ENCODE measurements at places on chromosomes 2 and 18.

GRCh38 chr18:21604671-21605070 lies 4.2 kb upstream of the ESCO1 start:
- no peak for DNase-seq

DNA sequence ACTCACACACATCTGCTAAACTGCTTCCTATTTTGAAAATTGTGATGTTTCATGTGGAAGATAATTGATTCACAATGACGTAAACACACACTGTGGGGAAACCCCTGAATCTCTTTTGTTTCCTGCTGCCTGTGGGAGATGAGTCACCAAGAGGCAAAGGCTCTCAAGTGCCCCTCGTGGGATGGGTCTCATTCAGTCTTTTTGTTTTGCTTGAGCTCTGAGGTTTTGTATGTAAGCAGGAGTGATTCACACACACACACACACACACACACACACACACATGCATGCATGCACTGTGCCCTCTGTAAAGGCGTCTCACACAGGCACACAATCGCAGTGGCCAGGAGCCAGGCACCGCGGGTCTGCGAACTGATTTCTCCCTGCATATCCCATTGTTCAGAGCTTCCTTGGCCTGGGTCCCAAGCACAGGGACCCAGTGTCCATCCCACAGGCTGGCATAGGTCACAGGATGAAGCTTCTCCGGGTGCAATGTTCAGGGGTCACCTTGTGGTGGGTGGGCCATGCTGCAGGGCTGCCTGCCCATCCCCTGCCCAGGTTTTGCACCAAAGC lies 12.1 kb upstream of the ARHGEF4 start:
- peak; percentile 69 for DNase-seq

DNA sequence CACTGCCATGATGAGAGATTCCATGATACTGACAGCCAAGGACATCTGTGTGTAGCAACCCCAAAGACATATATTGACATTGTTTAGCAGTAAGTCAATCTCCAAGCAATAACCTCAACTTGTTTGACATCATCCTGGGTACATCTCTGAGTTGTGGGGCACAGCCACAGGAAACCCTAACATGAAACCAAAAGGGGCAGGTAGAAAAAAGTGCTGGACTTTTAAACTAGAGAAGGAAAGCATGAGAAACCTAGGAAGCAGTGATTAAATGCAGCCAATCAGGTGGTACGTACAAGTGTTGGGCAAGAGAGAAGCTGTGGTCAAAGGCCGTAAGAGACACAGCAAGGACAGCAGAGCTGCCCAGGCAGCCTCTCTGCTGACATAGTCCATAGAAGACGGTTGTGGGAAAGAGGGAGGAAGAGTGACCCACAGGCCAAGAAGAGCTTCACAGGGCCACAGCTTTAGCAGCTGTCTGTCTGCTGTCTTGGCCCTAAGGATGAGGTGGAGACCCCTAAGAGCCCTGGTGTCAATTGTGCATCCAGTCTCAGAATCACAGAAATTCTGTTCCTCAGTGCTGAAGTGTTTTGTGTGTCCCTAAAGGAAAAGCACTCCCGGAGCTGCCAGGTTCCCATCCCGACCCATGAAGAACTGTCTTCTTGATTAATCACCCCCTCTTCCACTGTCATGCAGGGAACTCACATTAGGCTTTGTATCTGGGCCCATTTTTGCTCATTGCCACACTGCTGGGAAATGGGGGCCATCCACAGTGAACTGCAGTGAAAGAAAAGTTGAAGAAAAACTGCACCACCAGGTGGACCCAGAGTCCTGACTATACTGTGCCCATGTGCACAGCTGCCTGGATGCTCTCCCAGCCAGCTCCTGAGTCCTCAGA lies 25.4 kb upstream of the CHN1 start:
- no peak for DNase-seq

DNA sequence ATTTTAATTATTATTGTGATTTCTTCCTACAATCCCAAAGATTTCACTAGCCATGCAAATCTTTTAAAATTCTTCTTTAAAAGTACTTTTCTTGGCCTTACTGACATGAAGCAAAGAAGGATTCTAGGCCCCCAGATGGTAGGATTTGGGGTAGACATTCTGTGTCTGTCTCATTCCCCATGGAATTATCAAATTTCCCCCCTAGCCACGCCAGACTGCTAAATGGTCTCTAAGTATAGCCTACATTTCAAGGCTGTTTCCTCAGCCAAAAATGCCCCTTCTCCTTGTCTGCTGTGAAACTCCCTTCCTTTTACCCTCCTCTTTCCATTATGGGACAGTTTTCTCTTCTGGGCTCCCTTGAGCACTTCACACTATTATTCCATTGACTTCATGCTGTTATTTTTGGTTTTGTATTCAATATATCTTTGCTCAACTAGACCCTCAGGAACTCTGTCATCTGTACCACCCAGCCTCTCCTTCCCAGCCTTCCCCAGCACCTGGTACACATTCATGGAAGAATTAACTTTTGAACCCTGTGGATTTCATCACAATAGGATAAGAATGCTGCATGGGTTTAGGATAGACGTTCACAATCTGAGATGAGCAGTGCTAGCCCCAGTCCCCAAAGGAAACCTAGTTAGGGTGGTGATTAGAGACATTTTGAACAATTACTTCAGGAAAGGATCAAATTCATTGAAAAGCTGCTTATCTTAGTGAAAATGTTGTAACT lies 21.5 kb upstream of the CYP1B1 start:
- no peak for DNase-seq

DNA sequence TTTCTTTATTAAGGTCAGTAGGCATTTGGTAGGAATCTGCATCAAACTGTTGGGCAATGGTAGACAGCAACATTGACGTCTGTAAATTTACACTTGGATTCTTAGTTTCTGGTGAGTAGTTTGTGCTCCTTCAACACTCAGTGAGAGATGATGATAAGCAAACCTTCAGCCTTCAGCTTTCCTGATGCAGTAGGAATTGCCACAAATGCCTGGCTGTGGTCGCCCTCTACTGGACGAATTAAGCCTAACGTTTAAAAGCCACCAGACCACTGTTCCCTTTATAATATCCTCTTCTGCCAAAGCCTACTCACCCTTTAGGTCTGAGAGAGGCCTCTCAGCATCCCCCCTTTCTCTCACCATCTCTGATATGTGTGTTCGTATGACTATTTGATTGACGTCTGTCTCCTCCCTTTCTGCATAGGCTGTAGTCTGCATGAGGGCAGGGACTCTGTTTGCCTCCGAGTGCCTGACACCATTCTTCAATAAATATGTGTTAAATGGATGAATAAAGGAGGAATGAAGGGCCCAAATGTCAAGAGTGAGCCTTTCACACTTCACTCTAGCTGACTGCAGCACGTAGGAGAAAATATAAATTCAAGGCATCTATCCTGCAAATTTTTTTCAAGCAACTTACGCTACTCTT lies 47.0 kb upstream of the PLEKHM3 start:
- peak; percentile 24 for DNase-seq

DNA sequence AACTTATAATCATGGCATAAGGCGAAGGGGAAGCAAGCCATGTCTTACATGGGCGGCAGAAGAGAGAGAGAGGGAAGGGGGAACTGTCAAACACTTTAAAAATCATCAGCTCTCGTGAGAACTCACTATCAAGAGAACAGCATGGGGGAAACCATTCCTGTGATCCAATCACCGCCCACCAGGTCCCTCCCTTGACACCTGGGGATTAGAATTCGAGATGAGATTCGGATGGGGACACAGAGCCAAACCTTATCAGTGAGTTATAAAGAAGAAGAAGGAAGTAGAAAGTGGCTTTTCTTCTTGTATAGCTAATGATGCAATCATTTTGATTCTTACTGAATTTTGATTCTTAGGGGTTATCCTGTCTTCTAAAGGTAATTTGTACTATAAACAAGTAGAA lies 51.4 kb downstream of the SMCHD1 start:
- DNase-seq = no peak

- no peak for DNase-seq
Observed at GRCh38 chr18:48126240-48126639, 195.8 kb upstream of the SMAD2 start.

DNA sequence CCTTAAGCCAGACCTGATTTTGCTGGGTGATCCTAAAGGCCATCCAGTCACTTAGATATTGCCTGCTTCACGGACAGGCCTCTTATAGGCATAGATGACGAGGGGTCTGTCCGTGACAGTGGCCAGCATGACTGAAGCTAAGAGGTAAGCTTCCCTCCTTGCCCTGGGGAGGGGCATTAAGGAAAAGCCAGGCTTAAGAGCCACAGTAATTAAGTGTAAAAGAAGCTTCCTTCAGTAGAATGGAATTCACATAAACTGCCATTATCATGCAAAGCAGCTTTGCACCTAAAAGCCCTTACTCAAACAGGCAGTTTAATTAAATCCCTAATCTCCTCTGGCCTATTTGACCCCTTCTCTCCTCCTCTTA lies 99.4 kb upstream of the PKDCC start:
- no peak for DNase-seq

DNA sequence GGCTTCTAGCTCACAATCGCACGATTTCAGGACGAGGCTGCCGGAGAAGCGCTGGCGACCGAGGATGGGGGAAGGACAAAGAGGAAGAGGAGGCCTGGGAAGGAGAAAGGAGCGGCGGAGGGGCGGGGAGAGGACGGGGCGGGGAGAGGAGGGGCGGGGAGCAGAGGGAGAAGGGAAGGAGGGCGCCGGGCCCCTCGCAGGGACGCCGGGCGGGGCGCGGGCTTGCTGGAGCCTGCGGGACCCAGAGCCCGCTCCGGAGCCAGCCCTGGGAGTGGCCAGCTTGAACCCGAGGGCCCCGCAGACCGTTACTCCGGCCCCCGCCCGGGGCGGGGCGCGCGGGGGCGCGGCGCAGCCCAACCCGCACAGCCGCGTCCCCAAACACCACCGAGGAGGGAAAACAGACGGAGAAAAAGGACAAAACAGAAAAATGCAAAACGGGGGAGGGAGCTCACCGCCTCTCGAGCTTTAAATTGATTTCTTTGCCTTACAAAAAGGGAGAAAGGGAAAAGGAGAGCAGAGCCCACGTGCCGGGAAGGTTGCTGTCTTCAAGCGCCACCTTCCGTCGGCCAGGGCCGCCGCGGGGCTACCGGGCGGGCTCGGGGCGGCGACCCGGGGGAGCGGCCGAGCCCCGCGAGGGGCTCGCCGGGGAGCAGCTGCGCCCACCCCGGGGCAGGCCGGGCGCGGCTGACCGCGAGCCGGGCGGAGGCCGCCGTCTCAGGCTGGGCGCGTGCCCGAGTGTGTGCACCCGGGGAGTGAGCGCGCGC lies 781 bp upstream of the SOX11 start:
- no peak for DNase-seq

DNA sequence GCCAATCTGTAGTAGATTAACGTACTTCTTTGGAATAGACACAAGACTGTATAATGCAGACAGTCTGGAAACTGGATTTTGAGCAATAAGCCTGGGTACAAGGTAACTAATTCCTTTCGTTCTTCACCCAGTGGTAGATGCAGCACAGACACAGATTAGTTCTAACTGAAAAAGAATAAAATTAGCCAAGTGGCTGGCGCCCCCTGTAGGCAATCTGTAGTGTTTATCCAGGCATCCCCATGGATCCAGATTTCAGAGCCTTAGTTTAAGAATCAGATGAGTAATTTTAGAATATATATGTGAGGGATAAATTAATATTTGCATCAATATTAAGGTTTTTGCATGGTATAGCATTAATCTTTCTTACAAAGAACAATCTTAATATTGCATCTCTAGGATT lies 563.9 kb downstream of the DCC start:
- no peak for DNase-seq

DNA sequence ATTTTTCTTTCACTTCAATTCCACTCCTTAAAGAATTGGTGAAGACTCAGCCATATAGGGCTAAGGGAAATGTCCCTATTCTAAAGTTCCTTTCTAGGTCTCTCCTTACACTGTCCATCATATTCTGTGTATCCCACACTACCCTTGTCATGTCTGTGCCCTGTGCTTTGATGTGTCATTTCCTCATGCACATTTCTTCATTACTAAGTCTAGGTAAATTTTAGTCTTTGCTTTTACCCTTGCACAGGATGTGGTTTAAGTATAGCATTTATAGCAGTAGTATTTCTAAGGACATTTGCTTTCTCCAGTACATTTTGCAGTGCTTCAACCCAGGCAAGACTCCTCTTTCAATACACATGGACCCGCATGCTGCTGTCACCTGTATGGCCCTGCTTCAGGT lies 221.5 kb upstream of the ACVR2A start:
- DNase-seq = no peak

DNA sequence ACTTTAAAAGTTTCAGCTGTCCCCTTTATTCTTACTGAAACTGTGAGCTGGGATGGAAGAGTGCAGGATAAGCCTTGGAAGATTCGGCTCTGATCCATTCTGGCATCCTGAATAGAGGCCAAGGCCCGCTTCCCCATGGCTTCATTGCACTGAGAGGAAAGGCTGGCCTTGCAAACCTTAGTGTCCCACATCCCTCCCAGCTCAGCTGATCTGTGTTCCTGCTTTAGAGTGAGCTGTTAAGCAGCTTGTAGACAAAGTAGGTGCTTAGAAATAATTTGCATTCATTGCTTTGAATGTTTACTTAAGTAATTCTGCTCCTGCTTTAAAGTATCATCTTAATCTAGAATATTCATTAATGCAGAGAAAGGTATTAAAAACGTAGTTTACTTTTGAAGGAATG lies 169.6 kb upstream of the BOD1L2 start:
- no peak for DNase-seq

DNA sequence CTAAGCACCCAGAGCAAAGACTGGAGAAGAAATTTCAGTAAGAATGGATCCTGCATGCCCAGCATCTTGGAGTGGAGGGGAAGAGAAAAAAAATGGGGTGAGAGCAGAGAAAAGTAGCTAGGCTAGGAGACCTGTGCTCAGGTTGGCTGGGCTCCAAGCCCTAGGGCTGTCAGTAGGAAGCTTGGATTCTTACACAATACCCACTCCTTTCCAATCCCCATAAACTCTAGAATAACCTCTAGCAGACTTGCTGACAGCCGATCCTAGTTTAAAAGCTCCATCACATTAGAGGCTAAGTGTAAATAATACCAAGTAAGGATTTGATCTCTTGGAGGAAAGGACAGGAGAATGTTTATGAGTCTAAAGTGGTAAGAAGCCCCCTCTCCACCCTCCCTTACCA lies 46.2 kb upstream of the NABP1 start:
- DNase-seq = no peak

DNA sequence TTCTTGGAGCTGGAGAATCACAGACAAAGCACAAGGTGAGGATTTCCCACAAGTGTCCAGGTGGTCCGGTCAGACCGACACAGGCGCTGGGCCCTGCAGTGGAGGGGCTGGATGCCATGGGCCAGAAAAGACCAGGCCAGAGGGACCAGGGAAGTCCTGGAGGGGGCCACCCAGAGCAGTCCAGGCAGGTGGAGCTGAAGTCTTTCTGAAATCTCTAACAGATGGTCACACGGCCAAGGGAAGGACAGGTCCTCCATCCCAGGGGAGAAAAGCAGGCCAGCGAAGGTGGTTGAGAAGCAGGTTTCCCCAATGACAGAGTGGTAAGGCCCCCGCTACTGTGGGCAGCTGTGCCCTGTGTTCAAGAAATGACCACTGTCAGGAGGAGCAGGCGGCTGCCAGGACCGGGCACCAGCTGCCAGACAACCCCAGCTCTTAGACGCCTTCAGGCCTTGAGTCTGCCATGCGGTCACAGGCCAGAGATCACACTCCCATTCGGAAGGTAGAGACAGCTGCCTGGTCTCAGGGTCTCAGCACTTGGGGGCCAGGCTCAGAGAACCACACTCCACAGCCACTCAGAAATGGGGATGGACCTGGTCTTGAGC lies 25.9 kb downstream of the HS1BP3 start:
- DNase-seq = no peak
